CD4-positive, alpha-beta T cell treated with Interleukin-6 for 4 hours (primary cell): ENCODE measurements at places on chromosomes 7 and 10.

DNA sequence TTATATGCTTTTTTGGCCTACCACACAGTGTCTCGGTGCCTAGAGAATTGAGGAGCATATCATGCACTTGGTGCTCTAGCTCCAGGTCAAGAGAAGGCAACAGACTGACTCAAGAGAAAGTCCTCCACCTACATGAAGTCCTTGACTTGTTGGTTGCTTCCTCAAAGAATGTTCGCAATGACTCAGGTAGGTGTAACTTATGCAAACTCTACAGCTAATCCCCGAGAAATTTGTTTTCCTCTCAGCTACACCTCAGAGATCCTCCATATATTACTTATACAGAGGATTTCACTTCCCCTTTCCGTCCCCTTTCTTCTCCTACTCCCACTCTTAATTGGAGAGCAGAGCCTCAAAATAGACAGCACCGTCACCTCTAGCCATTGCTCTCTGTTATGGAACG, 1013.1 kb downstream of the KCNMA1 start:
- no peak for DNase-seq

DNA sequence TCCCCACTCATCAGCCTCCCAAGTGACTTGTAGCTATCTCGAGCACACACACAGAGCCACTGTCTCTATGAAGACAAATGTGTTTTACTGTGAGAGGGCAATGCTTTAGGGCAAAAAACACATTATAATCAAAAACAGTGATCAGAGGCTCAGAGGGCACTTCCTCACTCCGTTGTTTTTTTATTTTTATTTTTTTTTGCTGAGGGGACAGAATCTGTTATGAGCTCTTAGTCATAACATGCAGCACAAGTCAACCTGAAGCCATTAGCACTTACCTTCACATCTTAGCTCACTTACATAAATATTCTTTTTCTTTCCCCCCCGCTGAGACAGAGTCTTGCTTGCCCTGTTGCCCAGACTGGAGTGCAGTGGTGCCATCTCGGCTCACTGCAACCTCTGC, 157.7 kb downstream of the CALN1 start:
- no peak for DNase-seq

- no peak for DNase-seq
These were observed 628.3 kb upstream of the PFKP start for GRCh38 chr10:2439000-2439399.

- DNase-seq = no peak
These were observed 69.4 kb upstream of the COL13A1 start for GRCh38 chr10:69732147-69732825.

- peak; percentile 15 for DNase-seq
These were observed 5.7 kb downstream of the AUTS2 start for GRCh38 chr7:69603937-69604494.
